ENCODE measurements at places on chromosomes 5 and 9.

GRCh38 chr5:160382346-160382745 is 11.9 kb upstream of the C1QTNF2 start:
- DNase-seq, result no peak

DNA sequence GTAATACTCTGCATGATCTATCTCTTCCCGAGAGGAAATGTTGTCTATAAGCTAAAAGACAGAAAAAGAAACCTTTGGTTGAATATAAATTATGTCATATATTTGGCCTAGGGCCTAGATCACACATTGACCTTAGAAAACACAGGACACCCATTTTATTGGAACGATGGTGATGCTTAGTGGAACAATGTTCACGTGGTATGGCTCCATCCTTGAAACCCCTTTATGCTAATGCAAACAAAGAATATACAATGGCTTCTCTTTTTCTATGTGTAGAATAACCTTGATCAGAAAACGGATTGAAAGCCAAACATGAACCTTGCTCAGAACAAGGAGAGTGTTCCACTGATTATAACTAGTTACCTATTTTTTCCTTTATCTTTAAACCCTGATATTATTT is 24.5 kb downstream of the MRPS27 start:
- DNase-seq, result no peak

DNA sequence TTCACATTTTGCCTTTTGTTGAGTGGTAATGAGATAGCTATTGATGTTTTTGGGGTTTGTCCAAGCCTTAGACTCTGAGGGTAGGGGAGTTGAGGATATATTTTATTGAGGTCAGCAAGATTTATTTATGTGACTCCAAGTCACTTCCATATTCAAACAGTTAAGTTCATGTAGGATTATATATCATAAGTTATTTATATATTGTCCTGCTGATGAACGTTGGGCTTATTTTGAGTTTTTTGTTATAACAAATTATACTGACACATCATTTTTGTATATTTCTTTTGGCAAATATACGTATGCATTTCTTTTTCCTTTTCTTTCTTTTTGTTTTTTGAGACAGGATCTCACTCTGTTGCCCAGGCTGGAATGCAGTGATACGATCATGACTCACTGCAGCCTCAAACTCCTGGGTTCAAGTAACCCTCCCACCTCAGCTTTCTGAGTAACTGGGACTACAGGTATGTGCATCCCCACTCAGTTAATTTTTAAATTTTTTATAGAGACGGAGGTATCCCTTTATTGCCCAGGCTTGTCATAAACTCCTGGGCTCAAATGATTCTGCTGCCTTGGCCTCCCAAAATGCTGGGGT is 23.5 kb upstream of the IL12B start:
- no peak for DNase-seq

DNA sequence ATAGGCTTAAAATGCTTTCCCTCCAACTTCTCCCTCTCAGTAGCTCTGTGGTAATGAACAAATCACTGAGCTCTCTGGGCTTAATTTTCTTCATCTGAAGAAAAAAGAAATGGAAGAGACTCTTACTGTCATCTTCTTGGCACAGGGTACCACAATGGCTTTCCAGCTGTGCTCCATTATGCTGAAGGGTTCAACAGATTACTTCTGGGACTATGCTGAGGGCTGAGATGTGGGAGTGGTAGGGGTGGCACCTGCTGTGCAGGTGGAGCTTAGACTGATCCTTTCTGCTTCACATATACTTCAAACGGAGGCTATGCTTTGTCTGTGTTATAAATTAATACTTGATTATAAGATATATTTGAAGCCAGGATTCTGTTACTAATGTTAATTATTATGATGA is 840.2 kb upstream of the C9orf72 start:
- no peak for DNase-seq

GRCh38 chr9:124595743-124596142 is 88.5 kb upstream of the NR5A1 start:
- DNase-seq, result no peak

GRCh38 chr5:133801955-133802751 is 166.3 kb downstream of the C5orf15 start:
- no peak for DNase-seq

GRCh38 chr5:131957721-131958441 is 12.4 kb upstream of the MEIKIN start:
- DNase-seq, result no peak

DNA sequence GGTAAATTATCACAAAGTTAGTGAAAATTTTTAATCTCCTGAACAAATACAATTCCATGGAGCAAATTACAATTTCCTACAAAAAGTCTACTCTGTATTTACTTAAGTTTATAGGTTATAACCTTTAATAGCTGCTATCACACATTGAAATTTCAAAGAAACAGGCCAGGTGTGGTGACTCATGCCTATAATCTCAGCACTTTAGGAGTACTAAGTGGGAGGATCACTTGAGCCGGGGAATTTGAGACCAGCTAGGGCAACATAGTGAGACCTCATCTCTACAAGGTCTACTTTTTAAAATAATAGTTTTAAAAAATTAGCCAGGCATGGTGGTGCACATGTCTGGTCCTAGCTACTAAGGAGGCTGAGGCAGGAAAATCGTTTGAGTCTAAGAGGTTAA is 50.3 kb downstream of the HINT1 start:
- DNase-seq, result no peak

GRCh38 chr9:123456011-123456410 is 100.0 kb downstream of the CRB2 start:
- DNase-seq, result no peak

GRCh38 chr5:85017261-85017660 is 632.6 kb upstream of the EDIL3 start:
- no peak for DNase-seq

DNA sequence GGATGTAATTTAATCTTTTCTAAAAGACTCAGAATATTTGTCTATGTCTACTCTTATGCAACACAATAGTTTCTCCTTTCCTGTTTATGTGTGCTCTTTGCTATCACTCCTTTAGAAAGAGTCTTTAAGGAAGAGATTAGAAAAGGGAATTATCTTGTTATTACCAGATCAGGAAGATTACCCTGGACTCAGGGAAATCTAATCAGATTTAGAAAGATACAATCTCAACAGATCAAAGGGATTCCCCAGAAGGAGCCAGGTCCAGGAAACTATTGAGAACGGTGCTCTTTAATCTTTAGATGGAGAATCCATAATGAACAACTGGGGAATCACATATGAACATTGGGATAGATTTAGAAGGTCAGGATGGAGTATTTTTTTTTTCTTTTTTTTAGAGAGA is 32.4 kb upstream of the ZFR start:
- no peak for DNase-seq

GRCh38 chr5:172175263-172175719 is 12.7 kb downstream of the STK10 start:
- DNase-seq, result peak; percentile 84

- DNase-seq, result no peak
Observed at GRCh38 chr5:95900383-95900958, 61.2 kb downstream of the ELL2 start.

GRCh38 chr9:112900901-112901300 is 10.2 kb upstream of the SLC46A2 start:
- DNase-seq, result no peak

DNA sequence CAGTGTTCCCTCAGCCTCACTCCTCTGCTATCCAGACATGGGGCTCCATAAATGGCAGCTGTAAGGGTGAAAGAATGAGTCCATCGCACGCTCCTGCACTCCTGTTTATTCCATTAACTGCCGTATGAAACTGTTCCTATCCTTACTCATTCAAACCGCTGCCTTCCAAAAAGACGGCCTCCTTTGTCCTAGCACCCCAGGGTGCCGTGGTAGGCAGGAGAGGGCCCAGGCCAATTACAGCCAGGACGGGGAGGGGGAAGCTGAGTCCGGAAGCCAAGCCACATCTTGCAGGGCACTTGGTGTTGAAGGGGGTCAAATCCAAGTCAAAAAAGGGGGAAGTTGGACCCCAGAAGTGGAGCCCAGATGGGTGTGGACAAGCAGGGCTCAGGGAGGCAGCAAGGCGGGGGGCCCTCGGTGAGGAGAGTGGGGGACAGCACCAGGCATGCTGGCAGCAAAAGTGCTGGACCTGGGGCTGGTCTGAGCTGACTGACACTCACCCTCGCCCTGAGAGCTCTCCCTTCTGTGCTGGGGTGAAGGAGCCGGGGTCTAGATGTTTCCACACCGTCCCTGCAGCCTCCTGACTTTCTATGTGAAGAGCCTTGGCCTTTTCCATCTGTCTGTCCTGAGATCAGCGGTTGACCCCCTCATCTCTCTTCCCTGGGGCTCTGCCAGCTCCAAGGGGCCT is 63.3 kb downstream of the COL23A1 start:
- no peak for DNase-seq

GRCh38 chr5:84382363-84383295 is 2.1 kb downstream of the EDIL3 start:
- DNase-seq, result no peak

DNA sequence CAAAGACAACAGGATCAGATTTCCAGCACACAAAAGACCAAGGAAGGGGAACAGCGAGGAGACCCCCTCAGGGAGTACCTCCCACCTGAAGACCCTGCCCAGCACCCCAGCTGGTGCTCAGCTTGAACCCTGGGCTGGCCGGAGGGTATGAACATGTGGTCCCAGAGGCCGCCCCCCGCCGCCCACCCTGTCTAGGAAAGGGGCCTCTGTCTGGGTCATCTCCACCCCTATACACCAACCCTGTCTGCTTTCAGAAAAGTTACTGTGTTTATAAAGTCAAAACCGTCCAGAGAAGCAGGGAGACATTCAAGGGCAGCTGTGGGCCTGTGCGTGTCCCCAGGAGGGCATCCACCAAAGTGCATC is 72.2 kb downstream of the ADAMTS2 start:
- DNase-seq, result no peak

- DNase-seq, result no peak
Observed at GRCh38 chr5:114153392-114153791, 208.5 kb upstream of the KCNN2 start.

- no peak for DNase-seq
Observed at GRCh38 chr5:59887274-59887673, 6.3 kb downstream of the PDE4D start.

GRCh38 chr9:136713550-136713949 is 1.2 kb downstream of the DIPK1B start:
- DNase-seq, result no peak

GRCh38 chr9:21454149-21454548 is 13.9 kb downstream of the IFNA1 start:
- DNase-seq, result no peak

- DNase-seq, result no peak
Observed at GRCh38 chr9:91839926-91840465, 110.0 kb downstream of the ROR2 start.

- DNase-seq, result no peak
Observed at GRCh38 chr9:111381006-111381405, 51.0 kb upstream of the OR2K2 start.

DNA sequence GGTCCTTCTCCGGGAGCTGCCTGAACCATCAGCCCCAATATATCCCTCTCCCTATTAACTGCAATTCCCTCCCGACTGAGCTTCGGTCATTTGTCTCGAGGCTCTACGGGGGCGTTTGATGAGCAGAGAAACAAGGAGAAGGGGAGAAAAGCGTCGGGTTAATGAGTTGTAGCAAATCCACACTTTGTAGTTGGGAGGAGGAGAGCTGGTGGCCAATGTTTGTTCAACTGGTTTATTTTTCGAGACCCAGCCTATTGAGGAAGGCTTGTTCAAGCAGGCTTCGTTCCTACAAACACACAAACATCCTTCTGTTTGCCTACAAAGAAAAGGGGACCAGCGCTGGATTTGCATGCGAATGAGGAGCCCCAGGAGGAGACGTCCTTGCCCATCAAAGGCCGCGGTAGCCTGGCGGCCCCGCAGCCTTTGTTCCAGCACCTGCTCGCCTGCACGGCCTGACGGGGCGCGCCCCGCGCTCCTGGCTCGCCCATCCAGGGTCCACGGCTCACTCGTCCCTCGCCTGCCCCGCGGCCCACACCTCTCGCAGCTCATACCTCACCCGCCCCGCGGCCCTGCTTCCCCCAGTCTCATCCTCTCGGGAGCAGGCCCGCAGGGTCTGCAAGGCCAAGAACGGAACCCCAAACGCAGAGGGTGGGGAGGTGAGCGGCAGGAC is 4.6 kb downstream of the FOXD1 start:
- DNase-seq, result no peak

DNA sequence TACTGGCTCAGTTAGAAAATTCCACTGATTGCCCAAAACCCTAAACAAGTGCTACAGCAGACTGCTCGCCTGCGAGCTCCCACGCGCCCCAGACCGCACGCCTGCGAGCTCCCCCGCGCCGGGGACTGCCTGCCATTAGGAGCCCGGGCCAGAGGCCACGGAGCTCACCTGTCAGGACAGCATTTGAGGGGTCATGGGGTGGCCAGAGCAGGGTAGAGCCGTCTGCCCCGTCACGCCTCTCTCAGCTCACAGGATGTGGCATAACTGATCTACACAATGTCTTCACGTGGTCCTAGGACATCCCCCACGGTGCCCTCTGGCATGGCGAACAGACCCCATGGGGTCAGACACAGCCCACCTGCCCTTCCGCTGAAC is 29.1 kb upstream of the LRRC14B start:
- no peak for DNase-seq

GRCh38 chr5:147450606-147451005 is 59.3 kb downstream of the DPYSL3 start:
- DNase-seq, result no peak

GRCh38 chr9:120655005-120655622 is 59.2 kb downstream of the MEGF9 start:
- DNase-seq, result no peak

GRCh38 chr9:38337706-38338264 is 54.7 kb upstream of the ALDH1B1 start:
- DNase-seq, result no peak

- no peak for DNase-seq
Observed at GRCh38 chr9:133124907-133125275, 3.9 kb upstream of the RALGDS start.

GRCh38 chr9:115164511-115164974 is 46.6 kb upstream of the TNC start:
- no peak for DNase-seq

DNA sequence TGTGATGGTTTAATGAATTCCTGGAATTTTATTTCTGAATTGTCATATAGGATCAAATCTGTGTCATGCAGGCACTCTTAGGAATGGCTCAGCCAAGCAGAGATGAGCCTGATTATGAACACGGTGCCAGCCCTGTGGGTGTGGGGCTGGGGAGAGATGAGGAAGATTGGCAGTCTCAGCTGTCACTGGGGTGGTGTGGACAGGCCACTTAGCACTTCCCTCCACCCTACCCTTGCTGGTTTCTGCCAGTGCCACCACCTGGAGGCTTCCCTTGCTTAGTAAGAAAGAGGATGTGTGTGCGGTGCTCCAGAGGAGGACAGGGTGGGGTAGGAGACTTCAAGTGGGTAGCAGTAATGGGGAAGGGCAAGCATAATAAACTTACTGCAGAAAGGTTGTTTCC is 226.6 kb downstream of the CD180 start:
- DNase-seq, result no peak
